ENCODE measurements at places on chromosomes 4 and X. TPM values are rescaled to one million over a fixed set of nuclear protein-coding genes. Genes with fewer than 3 reads are reported as not detected.

The PLRG1 gene
- polyA plus RNA-seq, result 41.8 TPM

The RS1 gene
- polyA plus RNA-seq, result not detected

DNA sequence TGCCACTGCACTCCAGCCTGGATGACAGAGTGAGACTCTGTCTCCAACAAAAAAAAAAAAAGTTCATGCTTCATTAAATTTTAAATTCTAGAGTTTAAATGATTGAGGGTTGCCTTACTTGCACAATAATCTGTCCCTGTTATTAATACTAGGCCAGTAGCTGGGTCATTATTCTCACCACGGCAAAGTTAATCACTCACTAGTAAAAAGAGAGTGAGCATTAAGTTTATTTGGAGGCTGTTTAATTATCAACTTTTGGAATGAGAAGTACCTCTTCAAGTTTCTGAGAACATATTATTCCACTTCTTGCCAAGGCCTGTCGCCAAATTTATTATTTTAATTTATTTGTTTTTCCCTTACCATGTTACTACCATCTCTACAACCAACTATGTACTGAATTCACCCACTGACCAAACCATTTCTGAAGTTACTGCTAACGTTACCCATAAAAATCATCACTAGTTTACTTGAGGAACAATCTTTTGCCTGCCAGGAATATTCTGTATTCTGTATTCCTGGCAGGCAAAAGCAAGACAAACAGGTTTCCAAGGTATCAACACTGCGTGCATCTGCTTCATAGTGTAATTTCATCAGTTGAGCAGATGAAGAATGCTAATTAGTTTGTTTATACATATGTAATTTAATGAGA lies 26.5 kb downstream of the GUCY1A1 start:
- no peak overlapping the region for H3K27ac ChIP-seq
- H3K4me1 ChIP-seq, result no peaks in the 10 kb centered on the region
- DNase-seq, result no peak
- no peaks in the 10 kb centered on the region for H3K27me3 ChIP-seq
- no peaks in the 10 kb centered on the region for H3K36me3 ChIP-seq

DNA sequence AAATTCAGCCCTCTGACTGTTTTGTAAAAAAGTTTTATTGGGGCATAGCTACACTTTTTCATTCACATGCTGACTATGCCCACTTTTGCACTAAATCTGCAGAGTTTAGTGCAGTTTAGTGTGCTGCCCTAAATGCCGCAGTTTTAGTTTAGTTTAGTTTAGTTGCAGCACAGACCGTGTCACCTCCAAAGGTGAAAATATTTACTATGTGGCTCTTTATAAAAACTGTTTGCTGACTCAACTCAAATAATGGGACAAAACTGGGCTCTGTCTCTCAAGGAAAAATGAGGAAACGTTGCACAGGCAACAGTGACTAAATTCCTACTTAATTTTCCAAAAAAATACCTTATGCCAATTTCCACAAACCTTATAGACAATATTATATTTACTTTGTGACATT lies 314.2 kb downstream of the C4orf33 start:
- H3K36me3 ChIP-seq, result no peaks in the 10 kb centered on the region
- no peaks in the 10 kb centered on the region for H3K4me1 ChIP-seq
- H3K4me3 ChIP-seq, result no peak overlapping the region
- H3K27me3 ChIP-seq, result no peaks in the 10 kb centered on the region
- no peak for DNase-seq

The TMEM144 gene
- 10.1 TPM for polyA plus RNA-seq

GRCh38 chrX:15471028-15471427 lies 22.1 kb downstream of the PIR start:
- DNase-seq, result peak; percentile 62
- H3K4me1 ChIP-seq, result no peaks in the 10 kb centered on the region
- no peak overlapping the region for H3K27ac ChIP-seq
- H3K27me3 ChIP-seq, result no peaks in the 10 kb centered on the region
- no peak overlapping the region for H3K4me3 ChIP-seq

The KCTD8 gene
- not detected for polyA plus RNA-seq

DNA sequence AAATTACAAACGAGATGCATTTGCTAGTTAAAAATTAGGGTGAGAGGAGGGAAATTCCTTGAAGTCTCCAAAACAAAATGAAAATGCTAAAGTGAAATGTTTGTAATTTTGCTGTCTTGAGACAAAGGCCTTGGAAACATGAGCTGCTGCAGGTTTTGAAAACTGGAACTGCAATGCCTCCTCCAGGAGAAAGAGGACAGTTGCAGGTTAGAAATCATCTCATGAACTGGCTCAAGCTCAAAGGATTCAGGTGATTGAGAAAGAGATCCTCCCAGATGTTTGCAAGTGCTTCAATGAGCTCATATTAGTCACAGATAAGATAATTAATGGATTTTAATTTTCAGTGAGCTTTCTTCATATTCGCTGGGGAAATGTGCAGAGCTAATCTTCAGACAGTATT lies 32.4 kb downstream of the SMPX start:
- peak; percentile 49 for DNase-seq
- no peak overlapping the region for H3K27ac ChIP-seq
- H3K4me1 ChIP-seq, result no peaks in the 10 kb centered on the region
- no peaks in the 10 kb centered on the region for H3K36me3 ChIP-seq
- H3K4me3 ChIP-seq, result no peak overlapping the region

DNA sequence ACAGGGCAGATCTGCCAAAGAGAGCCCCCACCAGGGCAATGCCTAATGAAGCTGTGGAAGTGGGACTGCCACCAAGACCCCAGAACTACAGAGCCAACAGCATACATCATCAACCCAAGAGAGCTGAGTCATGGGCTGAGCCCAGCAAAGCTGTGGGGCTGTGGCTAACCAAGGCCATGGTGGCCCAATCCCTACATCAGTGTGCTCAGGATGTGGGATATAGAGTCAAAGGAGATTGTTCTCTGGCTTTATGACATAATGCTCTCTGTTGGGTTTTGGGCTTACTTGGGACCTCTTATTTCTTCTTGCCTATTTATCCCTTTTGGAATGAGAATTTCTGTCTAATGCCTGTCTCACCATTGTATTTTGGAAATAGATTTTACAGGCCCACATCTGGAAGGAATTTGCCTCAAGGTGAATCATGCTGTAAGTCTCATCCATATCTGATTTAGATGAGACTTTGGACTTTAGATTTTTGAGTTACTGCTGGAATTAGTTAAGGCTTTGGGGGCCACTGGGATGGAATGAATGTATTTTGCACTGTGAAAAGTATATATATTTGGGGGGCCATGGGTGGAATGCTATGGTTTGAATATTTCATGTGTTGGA lies 5.4 kb upstream of the PRDM5 start:
- H3K4me3 ChIP-seq, result no peak overlapping the region
- H3K27me3 ChIP-seq, result no peaks in the 10 kb centered on the region
- H3K27ac ChIP-seq, result no peak overlapping the region
- H3K36me3 ChIP-seq, result no peaks in the 10 kb centered on the region
- peaks cover 5% of the 10 kb centered on the region for H3K4me1 ChIP-seq

DNA sequence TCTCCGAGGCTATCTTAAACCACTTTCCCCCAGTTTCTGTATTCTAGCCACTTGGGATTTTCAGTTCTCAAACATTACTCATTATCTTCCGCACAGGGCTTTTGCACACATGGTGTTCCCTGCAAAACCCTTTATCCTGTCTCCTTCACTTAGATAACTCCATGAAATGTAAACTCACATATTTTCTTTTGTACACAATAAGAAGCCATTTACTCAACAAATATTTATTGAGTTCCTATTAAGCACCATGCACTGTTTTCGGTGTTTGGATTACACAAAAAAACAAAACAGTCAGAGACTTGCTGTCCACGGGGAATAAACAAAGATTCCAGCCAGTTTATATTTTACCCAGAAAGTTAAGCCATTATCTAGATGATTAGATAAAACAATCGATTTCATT lies 42.5 kb upstream of the UNC5C start:
- DNase-seq, result no peak
- no peaks in the 10 kb centered on the region for H3K36me3 ChIP-seq
- no peak overlapping the region for H3K27ac ChIP-seq

DNA sequence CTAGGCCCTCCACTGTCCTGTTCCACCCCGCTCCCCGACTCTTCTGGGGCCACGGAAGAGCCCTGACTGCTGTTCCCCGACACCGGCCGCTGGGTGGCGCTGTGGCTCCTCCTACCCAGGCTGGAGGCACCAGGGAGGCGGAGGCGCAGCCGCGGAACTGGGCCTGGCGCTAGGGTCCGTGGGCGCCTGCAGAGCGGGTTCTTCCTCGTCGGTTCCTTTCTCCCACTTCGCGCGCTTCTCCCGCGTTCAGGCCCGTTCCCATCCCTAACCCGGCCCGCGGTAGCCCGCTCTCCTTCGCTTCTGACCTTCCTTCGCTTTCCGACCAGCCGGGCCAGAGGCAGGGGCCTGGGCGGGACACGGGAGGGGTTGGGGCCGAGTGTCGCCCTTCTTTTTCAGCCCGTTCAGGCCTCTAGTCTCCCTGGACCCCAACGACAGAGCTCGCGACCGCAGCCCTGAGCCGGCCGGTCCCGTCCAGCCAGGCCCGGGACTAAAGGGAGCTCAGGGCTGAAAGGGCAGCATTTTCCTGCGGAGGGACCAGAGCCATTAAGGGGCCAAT lies 34.3 kb downstream of the NALF2 start:
- DNase-seq, result peak; percentile 79
- no peak overlapping the region for H3K27ac ChIP-seq
- H3K4me3 ChIP-seq, result peak overlapping the region; percentile 58
- peaks cover 3% of the 10 kb centered on the region for H3K4me1 ChIP-seq
- H3K27me3 ChIP-seq, result no peaks in the 10 kb centered on the region

- no peak overlapping the region for H3K27ac ChIP-seq
- no peaks in the 10 kb centered on the region for H3K36me3 ChIP-seq
- no peak for DNase-seq
- H3K4me1 ChIP-seq, result no peaks in the 10 kb centered on the region
- no peaks in the 10 kb centered on the region for H3K27me3 ChIP-seq
- H3K4me3 ChIP-seq, result no peak overlapping the region
Observed at GRCh38 chrX:149567621-149568417, 18.1 kb upstream of the HSFX3 start.

The F9 gene
- not detected for polyA plus RNA-seq

DNA sequence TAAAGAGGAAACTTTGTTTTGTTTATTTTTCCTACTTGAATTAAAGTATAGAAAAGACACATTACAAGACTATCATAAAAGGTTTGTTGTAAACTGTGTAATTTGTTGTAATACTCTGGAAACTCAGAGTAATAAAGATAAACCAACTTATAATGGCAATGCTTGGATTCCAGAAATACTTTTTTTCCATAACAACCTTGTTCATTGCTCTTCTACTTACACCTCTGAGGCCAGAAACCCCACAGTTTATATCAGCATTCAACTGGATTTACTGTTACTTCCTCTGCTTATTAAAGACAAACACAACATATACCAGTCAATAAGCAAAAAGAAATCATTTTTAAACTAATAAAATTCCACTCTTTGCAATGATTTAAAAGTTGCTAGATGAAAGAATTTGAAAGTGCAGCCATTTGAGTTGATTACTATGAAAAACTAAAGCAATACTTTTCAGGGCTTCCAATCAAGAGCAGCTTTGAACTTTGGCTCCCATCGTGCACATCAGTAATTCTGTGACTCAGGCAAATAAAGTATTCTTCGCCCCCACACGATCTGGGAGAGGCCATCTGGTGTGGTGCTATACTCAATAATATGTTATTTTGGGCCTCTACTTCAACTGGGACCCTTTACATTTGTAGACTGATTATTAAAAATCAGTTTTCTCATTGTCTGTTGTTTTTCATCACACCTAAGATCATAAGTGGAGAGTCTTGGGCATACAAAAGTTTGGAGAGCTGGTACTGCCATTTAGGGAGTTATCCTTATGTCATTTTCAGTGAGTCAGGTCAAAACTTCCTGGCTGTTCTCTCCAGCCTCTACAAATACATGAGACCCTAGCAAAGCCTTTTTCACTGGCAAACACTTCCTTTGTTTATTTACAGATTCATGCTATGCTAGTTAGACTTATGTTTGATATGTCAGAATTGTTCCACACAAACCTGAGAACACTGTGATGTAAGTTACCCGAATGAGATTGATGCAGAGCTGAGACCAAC lies 20.5 kb downstream of the DDIT4L start:
- DNase-seq, result no peak
- no peaks in the 10 kb centered on the region for H3K4me1 ChIP-seq
- H3K4me3 ChIP-seq, result no peak overlapping the region
- no peak overlapping the region for H3K27ac ChIP-seq
- H3K27me3 ChIP-seq, result no peaks in the 10 kb centered on the region
- H3K36me3 ChIP-seq, result no peaks in the 10 kb centered on the region

GRCh38 chr4:100146756-100147155 lies 43.5 kb downstream of the DDIT4L start:
- no peaks in the 10 kb centered on the region for H3K4me1 ChIP-seq
- H3K27ac ChIP-seq, result no peak overlapping the region
- no peak for DNase-seq
- no peaks in the 10 kb centered on the region for H3K27me3 ChIP-seq
- no peak overlapping the region for H3K4me3 ChIP-seq

GRCh38 chr4:24557026-24558025 lies 27.0 kb downstream of the DHX15 start:
- peak; percentile 56 for DNase-seq
- H3K27me3 ChIP-seq, result no peaks in the 10 kb centered on the region
- no peaks in the 10 kb centered on the region for H3K4me1 ChIP-seq
- no peak overlapping the region for H3K27ac ChIP-seq
- peaks cover 2% of the 10 kb centered on the region for H3K36me3 ChIP-seq

DNA sequence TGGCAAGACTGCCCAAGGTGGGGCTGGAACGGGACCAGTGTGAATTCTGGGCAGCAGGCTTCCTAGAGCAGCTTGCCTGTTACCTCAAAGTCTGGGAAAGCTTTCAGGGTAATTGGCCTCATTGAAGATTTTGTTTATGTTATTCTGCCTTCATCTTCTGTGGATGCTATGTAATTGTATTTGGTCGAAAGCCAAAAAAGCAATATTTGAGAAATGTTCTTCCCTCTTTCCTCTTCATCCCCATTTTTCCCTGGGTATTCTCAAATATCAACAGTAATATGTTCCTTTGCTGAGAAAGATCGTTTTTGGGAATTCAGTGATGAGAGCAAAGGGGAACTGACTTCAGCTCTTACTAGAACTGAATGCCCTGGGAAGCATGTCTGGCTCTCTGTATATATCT lies 12.9 kb downstream of the TMEM131L start:
- H3K4me1 ChIP-seq, result no peaks in the 10 kb centered on the region
- DNase-seq, result no peak
- no peak overlapping the region for H3K4me3 ChIP-seq
- H3K27me3 ChIP-seq, result no peaks in the 10 kb centered on the region
- H3K27ac ChIP-seq, result no peak overlapping the region

- no peaks in the 10 kb centered on the region for H3K27me3 ChIP-seq
- H3K27ac ChIP-seq, result peak overlapping the region; percentile 48
- H3K4me1 ChIP-seq, result peaks cover 16% of the 10 kb centered on the region
- no peaks in the 10 kb centered on the region for H3K36me3 ChIP-seq
- H3K4me3 ChIP-seq, result no peak overlapping the region
- no peak for DNase-seq
Observed at GRCh38 chrX:107686026-107686425, 57.7 kb downstream of the PRPS1 start.

- no peaks in the 10 kb centered on the region for H3K36me3 ChIP-seq
- H3K27me3 ChIP-seq, result no peaks in the 10 kb centered on the region
- H3K4me3 ChIP-seq, result no peak overlapping the region
- DNase-seq, result no peak
- no peaks in the 10 kb centered on the region for H3K4me1 ChIP-seq
Observed at GRCh38 chrX:110944311-110944750, 148.7 kb upstream of the CHRDL1 start.

The SHROOM2 gene
- 1.4 TPM for polyA plus RNA-seq

Data from small intestine (tissue), 16 donors.